Fibroblast of skin of left quadriceps (primary cell): ENCODE measurements at places on chromosomes 16 and 17.
A peak's percentile ranks its signal among the peaks of the same experiment; 100 is the strongest.

DNA sequence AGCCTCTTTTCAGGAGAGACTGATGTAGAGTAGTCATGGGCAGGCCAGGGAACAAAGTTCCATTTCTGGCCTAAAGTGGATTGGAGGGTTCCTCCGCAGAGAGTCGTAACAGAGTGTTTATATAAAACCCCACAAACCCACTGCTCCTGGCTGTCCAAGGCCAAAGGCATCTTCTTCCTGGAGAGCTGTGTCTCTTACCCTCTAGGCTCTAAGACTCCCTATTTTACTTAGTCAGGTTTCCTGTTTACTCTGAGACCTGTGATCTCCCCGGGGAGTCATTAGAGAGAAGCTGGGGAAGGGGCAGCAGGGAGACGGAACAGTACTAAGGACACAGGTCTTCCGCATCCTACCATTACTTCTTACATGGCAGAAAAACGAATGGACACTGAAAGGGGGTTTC is 69.5 kb downstream of the HIC1 start:
- no peak for DNase-seq

- no peak for DNase-seq
Observed at GRCh38 chr17:19412510-19412909, 1.5 kb downstream of the RNF112 start.

- DNase-seq = no peak
Observed at GRCh38 chr17:35041390-35041789, 22.1 kb downstream of the RFFL start.

- DNase-seq = peak; percentile 78
Observed at GRCh38 chr16:1530883-1531637, 2.4 kb upstream of the TMEM204 start.

DNA sequence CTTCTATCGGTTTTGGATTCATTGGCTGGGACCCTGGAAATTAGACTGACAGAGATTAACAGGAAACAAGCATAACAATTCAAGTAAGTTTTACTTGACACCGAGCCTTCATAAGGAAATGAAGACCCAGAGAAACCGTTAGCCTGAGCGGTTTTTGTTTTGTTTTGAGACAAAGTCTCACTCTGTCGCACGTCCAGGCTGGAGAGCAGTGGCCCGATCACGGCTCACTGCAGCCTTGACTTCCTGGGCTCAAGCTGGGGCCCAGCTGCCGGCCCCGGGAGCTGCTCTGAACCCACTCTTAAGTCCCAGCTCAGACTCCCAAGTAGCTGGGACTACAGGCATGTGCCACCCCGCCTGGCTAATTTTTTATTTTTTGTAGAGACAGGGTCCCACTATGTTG is 321.3 kb downstream of the SEC14L1 start:
- DNase-seq = no peak

DNA sequence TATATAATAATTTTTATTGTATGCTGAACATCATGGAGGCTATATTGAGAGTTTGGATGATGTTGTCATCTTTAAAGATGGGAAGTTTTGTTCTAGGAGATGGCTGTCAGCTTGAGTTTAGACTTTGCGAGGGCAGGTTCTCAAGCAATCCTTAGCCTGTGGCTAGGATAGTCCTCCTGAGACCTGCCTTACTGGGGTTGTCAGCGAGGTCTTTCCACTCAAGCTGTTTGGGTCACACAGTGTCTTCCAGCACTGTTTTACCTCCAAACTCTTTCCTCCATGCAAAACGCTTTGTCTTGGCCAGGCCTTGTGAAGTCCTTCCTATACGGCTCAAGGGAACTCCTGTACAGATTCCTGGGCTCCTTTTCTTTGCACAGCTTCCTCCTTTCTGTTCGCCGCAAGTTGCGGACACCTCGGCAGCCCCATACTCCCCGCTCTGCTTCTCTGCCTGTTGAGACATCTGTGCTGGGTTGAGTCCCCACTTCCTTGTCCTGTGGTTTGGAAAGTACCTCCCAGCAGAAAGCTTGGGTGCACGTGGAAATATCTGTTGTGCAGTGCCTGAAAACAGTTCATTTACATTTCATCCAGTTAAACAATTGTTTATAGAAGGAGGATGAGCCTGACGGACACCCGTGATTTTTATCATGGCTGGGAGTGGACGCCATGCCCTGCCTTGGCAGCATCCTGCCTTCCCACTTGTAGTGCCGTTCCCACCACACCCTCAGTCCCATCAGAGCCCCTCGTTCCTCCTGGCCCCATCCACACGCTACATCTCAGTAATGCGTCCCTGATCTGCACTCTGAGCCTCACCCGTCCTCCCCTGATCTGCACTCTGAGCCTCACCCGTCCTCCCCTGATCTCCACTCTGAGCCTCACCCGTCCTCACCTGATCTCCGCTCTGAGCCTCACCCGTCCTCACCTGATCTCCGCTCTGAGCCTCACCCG is 55.0 kb upstream of the CBFA2T3 start:
- DNase-seq = no peak

DNA sequence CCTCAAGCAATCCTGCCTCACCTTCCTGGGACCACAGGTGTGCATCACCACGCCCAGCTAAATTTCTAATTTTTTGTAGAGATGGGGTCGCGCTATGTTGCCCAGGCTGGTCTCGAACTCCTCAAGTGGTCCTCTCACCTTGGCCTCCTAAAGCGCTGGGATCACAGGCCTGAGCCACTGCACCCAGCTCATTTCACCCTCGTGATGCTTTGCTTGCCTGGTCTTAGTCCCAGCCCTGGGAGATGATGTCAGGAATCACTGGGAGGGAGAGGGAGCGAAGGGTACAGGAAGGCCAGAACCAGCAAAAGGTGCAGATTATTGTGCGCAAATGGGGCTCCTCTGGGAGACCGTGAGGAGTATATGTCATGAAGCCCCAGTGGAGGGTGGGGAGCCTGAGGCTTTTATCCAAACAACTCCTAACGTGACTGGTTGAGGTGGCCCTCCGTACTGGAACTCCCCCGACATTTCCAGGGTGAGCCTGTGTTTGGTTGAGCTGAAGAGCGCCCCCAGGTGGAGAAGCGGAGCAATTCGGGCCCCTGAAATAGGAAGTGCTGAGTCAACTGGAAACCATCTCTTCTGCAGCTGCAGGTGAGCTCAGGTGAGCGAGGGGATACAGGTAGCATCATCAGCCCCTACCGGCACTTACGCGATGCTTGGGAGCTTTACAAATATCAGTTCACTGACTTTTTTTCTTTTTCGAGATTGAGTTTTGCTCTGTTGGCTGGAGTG is 41.2 kb upstream of the HAPSTR1 start:
- no peak for DNase-seq

DNA sequence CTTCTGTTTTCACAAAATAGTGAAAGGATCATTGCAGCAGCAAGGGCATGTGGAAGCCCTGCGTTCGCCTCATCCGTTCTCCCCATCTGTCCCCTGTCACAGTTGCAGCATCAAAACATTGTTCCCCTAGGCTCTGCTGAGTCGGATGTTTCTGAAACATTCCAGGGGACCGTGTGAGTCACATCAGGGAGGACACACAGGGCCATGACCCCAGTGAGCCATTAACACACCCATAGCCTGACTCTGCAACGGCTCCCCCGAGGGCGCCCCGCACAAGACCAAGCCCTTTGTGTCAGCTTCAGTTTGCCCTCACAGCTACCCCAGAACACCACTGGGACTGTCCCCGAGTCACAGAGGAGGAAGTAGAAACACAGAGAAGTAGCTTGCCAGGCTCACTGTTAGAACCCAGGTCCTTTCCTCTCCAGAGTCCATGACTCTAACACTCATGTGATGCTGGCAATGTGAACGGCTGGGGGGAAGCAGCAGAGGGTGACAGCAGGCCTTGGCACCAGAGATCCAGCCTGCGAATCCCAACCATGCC is 63.3 kb upstream of the HSBP1 start:
- no peak for DNase-seq

GRCh38 chr17:77319211-77320043 is 178.7 kb downstream of the SEC14L1 start:
- peak; percentile 79 for DNase-seq

DNA sequence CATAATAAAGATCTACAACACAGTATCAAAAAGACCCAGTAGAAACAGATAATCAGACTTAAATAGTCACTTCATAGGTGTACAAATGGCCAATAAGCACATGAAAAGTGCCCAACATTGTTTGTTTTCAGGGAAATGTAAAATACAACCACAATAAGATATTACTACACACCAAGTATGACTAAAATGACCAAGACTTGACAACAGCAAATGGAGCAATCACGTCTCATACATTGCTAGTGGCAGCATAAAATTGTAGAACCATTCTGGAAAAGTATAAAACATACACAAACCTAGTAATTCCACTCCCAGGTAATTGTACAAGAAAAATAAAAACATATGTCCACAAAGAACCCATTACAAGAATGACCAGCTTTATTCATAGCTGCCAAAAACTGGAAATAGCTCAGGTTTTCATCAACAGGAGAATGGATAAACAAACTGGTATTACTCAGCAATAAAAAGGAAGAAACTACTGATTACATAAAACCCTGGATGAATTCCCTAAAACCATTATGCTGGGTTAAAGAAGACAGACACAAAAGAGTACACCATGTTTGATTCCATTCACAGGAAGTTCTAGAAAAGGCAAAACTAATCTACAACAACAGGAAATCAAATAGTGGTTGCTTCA is 85.6 kb downstream of the TTC19 start:
- peak; percentile 36 for DNase-seq

DNA sequence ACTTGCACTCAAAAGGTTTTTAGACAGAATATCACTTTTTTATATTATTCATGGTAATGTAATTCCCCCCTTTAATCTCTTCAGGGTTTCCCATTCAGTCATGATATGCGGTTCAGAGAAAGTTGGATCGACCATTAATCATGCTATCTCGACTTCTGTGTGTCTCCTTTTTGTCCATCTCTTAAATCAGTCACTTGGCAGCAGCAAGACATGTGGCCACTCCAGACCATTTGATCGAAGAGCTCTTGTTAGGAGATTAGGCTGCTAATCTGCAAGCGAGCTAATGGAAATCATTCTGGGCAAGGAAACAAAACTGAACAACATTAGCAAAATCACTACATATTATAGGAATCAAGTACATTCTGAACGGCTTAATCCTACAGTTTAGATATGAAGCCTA is 449.9 kb downstream of the WWOX start:
- DNase-seq = no peak

DNA sequence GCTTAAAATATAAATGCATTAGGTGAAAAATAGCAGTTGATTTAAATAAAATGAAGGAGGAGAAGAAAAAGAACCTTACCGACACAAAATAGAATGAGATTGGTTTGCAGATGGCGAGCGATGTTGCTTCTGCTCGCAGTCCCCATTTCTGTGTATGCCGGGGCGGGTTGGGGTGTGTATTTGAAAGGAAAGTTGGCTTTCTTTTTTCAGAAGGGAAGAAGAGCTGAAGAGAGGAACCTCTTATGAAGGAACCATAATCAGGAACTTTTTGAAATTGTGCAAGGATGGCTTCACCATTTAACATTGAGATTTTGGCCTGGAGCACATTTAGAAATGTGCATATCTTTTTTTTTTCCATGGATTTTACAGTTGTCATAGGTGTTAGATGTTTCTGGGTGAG is at the start of gene IGSF6:
IGSF6 (minus strand) TSS at position 156 of the 400 bp plus-strand sequence; CDS start at position 146, 10 bp downstream.
- DNase-seq = no peak

- no peak for DNase-seq
Observed at GRCh38 chr16:15648135-15648730, 1.8 kb upstream of the NDE1 start.

DNA sequence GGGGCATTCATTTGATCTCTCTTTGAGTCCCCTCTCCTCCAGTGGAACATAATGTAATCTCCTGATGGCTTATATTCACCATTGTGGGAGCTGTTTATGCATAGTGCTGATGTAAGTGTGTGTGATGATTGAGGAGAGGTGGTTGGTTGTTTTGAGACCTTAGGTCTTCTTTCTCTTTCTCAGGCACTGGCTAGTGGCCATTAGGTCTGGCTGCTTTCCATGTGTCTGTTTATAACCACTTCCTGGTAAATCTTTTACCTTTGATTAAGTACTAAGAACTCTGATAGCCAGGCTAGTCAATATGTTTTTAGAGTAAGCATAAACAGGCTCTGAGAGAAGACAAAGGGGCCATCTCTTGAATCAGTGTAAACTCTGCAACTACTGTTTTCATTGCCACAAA is 27.9 kb downstream of the VAT1L start:
- DNase-seq = no peak

- no peak for DNase-seq
Observed at GRCh38 chr16:79168321-79168720, 432.2 kb downstream of the MAF start.

DNA sequence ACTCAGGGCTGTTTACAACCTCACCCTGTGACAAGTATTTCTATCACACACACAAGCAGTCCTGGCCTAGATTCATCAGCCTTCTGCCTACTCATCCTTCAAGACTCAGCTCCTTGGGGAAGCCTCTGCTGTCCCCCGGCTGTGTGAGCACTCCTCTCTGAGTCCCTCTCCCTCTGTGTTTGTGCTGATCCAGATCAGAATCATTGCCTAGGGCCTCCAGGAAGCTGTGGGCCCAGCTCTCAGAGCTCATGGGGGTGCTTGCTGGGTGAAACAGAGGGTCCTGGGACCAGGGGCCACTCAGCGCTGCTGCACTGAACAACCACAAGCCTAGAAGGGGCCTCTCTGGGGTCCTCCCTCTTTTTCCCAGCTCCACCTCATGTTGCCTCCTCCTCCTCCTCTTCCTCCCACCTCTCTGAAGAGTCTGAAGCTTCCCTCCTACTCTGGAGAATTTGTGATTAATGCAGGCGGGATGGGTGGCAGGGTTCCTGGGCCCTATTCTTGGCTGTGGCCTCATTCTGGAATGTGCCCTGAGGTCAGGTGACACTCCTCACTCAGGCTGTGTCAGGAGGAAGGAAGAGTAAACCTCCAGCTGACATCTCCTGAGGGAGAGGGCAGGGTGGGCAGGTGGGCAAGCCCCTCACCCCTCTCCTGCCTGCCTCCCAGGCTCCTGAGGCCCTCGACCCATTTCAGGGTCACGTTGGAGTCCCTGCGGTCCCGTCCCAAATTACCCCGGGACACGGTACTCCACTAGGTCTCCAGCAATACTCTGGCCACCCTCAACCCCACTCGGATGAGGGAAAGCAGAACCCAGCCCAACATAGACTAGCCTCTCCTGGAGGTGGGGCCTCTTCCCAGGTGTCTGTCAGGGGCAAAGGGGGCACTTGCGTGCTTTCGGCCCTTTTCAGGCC is 10.1 kb downstream of the WFIKKN2 start:
- no peak for DNase-seq

GRCh38 chr17:45382226-45382625 is 50.4 kb downstream of the ARHGAP27 start:
- DNase-seq = no peak
